Stimulated activated CD4-positive, alpha-beta T cell treated with anti-CD3 and anti-CD28 coated beads, Interleukin-1b, Interleukin-23, amount 100 ng/mL, for 1 hour (primary cell): ENCODE measurements at places on chromosomes 6 and 20.
A peak's percentile ranks its signal among the peaks of the same experiment; 100 is the strongest.

DNA sequence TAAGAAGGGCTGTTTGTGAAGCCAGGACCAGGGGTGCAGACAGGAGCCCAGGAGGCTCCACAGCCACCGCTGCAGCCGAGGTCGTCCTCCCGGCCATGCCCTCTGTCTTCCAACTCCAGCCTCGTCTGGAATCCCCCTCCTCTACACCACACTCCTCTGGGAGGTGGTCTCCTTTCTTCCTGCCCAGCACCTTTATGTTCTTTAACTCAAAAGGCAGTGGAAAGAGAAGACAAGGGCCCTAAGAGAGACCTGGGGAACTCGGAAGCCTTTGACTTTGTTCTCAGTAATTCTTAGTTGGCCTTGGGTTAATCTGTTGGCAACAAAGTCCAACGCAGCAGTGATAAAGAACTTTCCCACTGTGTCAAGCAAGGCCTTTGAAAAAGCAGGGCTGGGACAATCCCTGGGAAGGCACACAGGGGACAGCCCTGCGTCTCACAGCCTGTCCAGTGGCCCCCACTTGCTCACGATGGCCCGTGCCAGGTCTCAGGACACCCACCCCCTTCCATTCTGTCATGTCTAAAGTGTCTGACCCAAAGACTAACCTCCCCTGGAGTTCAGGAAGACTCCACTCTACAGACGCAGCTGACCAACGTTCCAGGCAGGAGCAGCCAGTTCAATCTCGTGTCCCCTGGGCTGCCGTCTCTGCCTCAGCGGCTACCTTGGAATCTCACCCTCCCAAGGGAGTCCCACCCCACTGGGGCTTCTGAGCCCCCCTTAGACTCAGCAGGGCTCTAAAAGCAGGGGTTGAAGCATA lies 42.8 kb upstream of the FAM50B start:
- no peak for DNase-seq

DNA sequence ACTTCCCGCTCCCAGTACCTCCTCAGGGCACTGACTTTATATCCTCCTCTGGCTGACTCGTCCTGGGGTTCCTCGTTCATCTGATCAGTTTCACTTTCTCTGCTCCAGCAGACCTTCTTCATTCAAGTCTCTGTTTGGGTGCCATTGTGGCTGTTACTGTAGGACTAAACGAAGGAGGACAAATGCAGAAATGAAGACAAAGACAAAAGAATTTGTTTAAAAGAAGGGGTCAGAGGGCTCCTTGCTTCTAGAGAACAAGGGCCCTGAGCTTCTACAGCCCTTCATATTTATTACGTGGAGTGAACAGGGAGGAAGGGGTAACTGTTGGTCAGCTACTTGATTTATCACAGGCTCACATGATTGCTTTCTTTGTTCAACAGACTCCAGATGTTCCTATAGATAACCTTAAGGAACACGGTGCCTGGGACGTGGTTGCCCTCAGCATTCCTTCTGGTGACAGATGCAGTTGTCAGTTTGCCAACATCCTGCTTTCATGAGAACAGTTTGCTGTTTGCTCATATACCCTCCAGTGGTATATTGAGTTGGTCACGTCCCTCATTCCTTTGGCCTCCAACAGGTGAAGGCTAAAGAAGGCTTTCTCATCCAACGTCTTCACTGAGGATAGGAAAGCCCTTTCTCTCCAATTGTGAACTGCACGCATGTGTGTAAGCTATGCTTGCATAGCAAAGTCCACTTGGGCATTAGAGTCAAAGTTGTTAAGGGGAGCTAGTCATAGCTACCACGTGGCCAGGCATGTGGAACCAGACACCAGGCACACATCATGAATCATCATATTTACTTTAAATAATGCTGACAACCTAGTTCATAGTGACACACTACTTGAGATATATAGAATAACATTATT lies 69.1 kb upstream of the BTN3A2 start:
- DNase-seq, result no peak

- no peak for DNase-seq
These were observed 22.8 kb downstream of the FOXQ1 start for GRCh38 chr6:1334684-1335083.

DNA sequence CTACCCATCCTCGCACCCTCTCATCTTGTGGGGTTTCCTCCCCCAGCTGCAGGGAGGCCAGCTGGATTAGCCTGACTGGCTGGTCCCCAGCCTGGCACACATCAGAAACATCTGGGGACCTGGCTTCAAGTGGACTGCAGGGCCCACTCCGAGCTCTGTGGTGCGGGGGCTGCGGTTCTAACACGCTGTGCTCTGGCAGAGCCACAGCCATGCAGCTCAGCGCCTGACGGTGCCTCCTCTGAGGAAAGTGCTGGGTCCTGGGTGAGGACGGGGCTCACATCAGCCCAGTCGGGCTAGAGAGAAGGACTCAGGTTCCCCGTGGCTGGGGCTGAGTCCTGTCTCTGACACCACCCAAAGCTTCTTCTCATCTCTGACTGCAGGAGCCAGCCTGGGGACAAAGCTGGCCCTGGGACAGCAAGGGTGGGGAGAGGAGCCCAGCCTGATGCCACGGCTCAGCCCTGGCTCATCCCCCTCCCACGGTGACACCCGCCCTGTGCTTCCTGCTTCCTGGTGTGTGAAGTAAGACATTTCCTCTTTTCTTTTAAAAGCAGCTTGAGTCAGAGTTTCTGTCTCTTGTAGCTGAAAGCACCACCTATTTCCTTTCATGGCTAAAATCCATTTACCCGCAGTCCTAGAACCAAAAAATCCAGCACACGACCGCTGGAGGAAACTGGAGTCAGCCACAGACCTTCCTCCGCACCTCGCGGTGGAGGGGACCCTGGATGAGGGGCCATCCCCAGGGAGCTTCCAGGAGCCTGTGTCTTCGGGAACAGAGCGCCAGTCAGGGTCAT lies 127.4 kb upstream of the AFDN start:
- DNase-seq, result peak; percentile 28

DNA sequence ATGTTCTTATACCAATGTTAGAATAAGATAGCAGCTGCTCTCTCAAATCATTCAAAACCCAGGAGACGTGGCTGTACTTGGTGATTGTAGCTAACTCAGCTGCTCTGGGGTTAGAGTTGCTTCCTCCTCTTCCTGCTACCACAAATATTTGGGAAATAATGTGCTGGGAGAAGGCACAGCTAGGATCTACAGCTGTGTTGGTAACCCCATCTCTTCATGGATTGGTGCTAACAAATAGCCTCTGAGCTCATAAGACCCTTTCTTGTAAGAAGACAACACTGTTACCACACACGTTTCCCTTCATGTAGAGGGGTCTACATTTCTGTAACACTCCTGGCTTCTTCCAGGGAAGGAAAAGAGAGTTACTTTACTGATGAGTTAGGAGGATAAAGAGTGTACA lies 911.0 kb upstream of the CITED2 start:
- no peak for DNase-seq

GRCh38 chr20:63059684-63060056 lies 52.9 kb upstream of the BHLHE23 start:
- DNase-seq, result no peak
